NCI-H748 treated with DMSO at 0.1 percent for 48 hours (cell line): ENCODE measurements at places on chromosomes 2 and 18.
A peak's percentile ranks its signal among the peaks of the same experiment; 100 is the strongest.

DNA sequence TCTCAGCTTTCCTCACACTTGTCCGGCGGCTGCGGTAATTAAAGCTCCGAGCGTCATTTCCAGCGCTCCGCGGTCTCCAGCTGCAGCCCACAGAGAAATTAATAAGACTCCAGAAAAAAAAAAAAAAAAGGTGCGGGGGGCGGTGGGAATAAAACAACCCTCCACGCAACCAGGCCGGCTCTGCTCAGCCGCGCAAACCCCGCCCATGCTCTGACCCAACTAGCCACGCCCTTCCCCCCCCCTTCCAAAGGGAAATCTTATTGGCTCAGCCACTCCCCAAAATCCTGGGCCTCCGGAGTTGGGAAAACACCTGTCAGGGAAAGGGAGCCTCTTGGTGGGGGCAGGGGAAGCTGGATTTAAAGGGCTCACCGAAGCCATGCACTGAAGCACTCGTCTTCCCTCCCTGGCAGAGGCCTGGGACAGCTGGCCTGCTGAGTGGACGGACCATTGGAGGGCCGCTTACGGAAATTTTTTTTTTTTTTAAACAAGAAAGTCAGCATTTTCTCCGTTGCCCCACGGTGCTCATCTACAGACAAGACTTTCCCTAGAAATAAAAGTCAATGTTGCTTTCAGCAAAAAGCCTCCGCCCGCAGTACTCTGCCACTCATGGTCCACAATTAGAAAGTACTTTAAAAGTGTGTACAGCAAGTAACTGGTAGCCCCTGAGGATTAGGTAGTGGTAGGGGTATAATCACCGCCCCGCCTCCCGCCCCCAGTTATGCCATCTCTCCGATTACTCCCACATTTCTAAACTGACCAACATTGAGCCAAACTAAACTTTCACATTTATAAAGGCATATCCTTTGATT is 674 bp upstream of the ERBB4 start:
- DNase-seq, result peak; percentile 58

DNA sequence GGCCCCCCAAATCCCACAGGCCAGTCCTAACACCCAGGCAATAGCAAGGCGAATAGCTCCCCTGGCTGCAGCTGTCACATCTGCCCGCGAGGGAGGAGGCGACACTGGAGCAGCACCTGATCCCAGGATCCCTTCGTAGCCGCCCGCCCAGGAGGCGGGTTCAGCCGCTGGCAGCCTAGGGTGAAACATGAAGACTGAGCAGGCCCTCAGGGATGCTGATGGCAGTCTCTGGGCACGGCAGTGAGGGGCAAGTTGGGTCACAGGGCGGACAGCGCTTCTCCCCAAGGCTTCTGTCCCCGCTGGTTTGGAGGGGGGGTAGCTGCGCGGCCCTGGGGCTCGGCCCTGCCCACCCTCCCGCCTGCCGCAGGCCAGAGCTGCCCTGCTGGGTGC is 1.9 kb downstream of the DNMT3A start:
- DNase-seq, result peak; percentile 44

GRCh38 chr2:206273905-206274304 is 558 bp upstream of the ZDBF2 start:
- DNase-seq, result no peak

DNA sequence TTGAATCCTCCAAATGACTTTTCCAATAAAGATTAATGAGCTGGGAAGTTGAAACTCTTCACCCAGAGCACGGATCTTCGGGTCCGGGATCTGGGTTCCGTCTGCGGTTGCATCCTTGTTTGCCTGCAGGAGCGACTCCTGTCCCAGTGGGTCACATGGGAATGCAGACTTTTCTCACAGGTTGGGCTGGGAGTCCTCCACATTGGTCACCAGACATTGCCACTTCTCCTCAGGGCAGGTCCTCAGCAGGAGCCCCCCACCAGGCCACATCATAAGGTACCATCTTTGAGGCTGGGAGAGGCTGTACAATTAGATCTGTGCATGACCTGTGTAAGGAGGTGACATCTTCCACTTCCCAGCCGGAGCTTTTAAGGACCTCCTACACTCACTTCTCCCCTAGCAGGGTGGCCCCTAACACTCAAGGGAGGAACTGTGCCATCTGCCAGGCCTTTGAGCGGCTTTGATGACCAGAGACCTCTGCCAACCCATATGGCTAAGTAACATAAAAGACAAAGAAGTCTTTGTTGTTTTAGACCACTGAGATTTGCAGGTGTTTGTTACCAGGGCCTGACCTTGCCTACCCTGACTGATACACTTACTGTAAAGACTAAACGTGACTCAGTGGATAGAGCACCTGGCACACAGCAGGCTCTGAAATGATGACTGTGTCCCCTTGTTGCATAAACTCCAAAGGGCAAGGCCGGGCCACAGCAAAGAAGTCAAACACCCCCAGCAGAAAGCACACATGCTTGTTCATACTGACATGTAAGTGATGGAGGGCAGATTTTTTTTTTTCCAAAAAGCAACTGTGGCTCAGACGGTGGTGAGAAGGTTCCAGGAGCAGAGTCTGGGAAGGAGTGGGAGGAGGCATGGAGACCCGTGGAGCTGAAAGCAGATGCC is 7.9 kb upstream of the TEX51 start:
- no peak for DNase-seq

DNA sequence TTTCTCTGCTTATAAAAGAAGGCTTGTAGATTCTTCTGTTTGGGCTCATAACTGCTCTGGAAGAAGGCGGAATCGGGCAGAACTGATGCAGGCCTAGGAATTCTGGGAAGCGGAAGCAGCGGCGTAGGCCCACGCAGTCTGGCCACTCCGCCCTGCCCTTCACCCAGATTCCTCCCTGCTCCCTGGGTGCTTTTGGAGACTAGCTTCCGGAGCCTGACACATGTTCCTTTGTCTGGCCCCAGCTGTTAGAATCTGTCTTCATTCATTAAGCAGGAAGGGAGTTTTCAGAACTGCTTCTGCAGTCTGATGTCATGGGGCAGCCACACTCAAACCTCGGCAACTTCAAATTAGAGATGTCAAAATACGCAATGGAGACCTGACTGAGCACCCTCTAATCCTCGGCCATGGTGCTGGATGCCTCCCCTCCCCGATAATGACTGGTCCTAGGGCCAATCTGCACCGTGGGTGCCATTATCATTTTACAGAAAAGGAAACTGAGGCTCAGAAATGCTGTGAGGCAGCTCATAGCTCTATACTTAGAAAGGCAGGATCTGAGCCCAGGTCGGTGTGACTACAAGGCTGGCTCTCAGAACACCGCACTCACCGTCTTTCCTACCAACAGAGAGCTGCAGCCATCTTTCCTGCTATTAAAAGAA is 275.7 kb downstream of the MYCN start:
- no peak for DNase-seq

DNA sequence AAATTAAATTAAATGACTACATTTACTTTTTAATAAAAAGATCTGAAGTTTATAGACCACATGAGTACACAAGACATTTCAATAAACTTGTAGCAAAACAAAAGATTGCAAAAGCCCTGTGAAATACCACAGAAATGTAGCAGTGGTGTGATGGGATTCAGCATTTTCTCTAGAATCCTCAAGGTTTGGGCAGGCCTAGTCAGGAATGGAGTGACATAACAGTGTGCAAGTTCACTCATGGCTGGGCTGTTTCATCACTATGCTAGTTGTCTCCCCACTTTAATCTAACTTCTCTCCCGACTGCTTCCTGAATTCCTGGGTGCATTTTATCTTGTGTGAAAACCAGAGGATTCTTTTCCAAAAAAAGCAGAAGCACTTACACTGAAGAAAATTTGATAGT is 1089.9 kb upstream of the DDX18 start:
- no peak for DNase-seq

- no peak for DNase-seq
Observed at GRCh38 chr2:168632709-168633121, 169.7 kb upstream of the NOSTRIN start.

GRCh38 chr2:176405477-176405876 is 136.2 kb downstream of the MTX2 start:
- DNase-seq, result no peak

DNA sequence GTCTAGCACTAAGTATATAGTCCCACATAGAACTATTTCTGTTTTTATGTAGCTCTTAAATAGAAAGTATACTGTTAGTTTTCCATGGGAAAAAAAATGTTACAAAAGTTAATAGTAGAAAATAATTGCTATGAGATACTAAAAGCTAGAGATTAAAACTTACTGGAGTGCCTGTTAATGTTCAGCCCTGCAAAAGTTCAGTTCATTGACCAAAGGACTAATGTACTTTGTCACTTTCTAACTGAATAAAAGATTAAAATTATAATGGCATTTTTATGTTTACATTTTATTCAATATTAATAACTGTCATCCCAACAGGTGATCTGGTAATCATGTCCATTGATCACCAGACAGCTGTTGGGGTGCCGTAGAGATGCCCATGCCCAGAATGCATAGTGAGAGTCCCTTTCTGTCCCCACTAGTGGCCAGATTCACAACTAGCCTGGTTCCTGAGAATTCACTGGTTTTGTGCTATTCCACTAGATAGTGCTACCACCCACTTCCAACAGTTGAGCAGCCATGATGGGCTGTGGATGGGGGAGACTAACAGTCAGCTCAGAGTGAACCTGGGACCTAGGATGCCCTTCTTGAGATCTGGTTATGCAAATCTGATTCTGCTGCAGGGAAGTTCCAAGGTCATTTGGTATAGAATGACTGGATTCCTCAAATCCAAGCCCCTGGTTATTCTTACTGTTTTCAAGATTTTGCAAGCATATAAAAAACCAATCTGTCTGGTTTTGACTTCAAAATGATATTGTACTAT is 57.8 kb downstream of the AFTPH start:
- no peak for DNase-seq

- no peak for DNase-seq
Observed at GRCh38 chr18:48850822-48851598, 99.8 kb downstream of the SMAD7 start.

GRCh38 chr18:49135877-49136276 is 185.1 kb upstream of the SMAD7 start:
- DNase-seq, result peak; percentile 59

- DNase-seq, result no peak
Observed at GRCh38 chr2:168338292-168338691, 90.9 kb upstream of the STK39 start.

- DNase-seq, result no peak
Observed at GRCh38 chr2:158325031-158325781, 131.3 kb downstream of the CCDC148 start.

- DNase-seq, result no peak
Observed at GRCh38 chr18:8332286-8332685, 277.0 kb upstream of the RAB12 start.

GRCh38 chr2:42918671-42919318 is 126.4 kb upstream of the HAAO start:
- no peak for DNase-seq

DNA sequence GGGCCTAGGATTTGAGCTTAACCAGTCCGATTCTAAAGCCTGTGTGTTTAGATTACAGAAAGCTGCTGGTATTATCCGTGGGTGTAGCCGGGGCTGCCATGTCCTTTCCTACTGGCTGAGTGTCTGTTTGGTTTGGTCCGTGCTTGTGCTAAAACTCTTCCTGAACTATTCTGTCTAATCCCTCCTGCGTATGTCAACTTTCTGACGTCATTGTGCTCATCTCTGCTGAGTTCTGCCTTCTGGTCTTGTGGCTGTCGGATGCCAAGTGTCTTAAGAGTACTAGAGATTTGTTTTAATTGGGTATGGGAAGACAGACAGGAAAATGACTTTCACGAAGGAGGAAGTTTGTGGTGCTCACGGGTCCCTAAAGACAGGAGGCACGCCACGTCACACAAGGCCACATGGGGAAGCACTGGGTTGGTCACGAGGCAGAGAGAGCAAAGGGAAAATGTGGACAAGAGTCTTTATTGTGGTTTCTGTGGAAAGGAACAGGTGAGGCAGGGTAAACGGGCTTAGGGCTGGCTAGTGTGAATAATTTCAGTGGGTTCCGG is 31.8 kb upstream of the NTSR2 start:
- no peak for DNase-seq

GRCh38 chr18:4004183-4004829 is 450.8 kb downstream of the DLGAP1 start:
- no peak for DNase-seq

DNA sequence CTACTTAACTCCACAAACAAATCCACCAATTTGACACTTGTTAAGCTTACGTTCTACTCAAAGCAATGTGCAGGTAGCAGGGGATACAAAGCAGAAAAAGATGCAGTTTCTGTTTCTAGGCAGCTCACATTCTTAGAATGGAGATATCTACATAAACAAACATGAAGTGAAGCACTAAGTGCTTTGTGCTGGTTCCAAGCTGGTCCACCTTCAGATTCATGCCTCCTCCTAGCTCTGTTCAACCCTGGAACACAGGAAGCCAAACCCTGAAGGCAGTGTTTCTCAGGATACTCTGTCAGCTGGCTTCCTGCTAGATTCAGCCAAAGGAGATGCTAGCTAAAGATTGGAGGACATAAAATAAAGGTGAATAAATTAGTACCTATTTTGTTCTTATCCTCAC is 55.3 kb upstream of the NOL4 start:
- no peak for DNase-seq

- DNase-seq, result no peak
Observed at GRCh38 chr2:16048466-16048865, 108.1 kb downstream of the MYCN start.
